Effector memory CD4-positive, alpha-beta T cell (primary cell): ENCODE measurements at places on chromosomes 3 and 15.

- no peak for DNase-seq
Measured at GRCh38 chr3:181757694-181758306, 46.1 kb downstream of the SOX2 start.

- no peak for DNase-seq
Measured at GRCh38 chr3:181264486-181264885, 274.9 kb upstream of the DNAJC19 start.

- DNase-seq = no peak
Measured at GRCh38 chr15:66862940-66863335, 160.9 kb downstream of the SMAD6 start.

- DNase-seq = no peak
Measured at GRCh38 chr3:186413615-186414415, 51.8 kb upstream of the DGKG start.

- no peak for DNase-seq
Measured at GRCh38 chr3:133162265-133162664, 124.1 kb downstream of the TMEM108 start.

GRCh38 chr3:74491874-74492273 lies 122.6 kb downstream of the CNTN3 start:
- no peak for DNase-seq

DNA sequence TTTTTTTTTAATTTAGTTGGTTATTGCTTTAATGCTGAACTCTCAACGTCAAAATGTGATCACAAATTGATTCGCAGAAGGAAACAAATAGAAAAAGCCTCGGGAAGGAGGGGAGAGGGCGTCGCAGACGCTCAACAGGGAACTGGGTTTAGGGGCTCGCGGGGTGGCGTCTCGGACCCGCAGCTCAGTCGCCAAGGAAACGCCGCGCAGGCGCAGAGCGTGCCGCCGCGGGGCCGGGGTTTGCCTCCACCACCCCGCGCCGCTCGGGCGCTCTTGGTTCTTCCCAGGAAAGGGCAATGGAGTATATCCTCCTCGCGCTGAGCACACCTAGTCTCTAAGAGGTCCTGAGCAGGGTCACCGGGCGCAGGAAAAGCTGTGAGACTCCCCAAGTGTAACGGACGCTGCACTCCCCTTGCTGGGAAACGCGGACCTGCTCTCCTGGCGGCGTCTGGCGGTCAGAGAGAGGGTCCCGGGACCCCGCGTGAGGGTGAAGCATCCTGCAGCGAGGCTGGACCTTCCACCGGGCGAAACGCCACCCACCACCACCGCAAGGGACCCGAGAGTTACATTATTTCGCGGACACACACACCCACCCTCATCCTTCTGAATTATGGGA lies 753 bp downstream of the PLCH1 start:
- no peak for DNase-seq

DNA sequence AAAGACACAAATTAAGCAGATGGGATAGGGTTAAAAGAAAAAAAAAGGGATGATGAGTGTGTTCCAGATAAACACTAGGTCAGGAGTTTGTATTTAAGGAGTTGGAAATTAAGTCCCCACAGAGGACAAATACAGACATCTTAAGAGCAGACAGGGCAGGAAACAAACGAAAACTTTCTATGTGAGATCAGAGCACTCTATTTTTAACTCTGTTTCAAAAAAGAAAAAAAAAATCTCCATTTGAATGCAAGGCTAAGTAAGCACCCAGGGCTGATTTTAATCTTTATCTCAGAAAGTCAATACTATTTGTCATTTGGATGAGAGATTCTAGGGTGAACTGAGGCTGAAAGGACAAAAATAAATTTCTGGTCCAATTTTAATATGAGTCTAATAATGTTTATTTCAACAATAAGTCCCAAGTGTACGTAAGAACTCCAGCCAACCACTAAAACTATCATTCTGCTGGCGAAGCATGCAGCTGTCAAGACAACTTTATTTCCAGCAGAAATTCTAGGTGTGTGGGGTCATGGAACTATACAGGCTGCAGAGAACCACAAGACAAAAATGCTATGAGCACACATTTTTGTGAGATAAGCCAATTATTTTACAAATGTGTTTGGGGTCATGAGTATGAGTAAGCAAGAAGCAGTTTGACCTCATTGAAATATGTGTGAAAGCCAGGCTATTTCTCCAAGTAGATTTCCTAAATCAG lies 186.1 kb downstream of the FMN1 start:
- DNase-seq = no peak

DNA sequence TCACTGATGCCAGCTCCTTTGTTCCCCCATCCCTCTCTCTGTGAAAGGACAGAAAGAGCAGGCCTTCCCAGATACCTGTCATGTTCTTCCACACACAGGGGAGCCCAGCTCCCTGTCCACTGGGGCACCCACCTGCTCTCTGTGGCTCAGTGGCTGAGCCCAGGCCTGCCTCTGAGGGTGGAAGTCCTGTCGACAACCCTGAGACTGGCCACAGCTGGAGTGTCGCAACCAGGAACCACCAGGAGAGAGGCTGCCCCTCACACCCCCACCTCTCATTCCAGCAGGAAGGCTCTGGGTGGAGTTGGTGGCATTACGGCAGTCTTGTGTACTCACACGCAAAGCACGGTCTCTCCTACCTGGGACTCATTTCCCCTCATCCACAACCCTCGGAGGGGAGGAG lies 66.3 kb downstream of the MEGF11 start:
- DNase-seq = no peak

GRCh38 chr15:38005953-38006808 lies 71.7 kb downstream of the TMCO5A start:
- DNase-seq = no peak

DNA sequence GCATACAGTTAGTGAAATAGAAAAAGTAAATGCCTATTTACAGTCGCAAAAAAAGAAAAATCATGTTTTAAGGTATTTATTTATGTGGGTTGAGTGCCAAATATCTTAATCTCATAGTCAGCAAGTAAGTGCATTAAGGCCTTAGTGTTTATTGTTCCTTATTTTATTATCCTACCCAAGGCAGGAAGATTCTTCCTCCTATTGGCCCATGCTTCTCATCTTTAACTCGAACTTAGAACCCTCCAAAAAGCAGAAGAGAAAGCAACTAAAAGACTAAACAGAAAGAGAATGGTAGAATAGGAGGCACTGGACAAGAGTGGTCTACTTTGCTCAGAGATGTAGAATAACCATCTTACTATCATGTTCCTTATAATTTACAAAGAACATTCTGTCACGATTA lies 7.5 kb downstream of the RFX7 start:
- no peak for DNase-seq

- DNase-seq = no peak
Measured at GRCh38 chr3:46946416-46946815, 30.1 kb downstream of the CCDC12 start.

GRCh38 chr3:10474847-10475246 lies 30.5 kb downstream of the ATP2B2 start:
- DNase-seq = no peak

- DNase-seq = no peak
Measured at GRCh38 chr3:49351521-49352011, 6.6 kb downstream of the GPX1 start.

GRCh38 chr3:66038726-66039589 lies at the start of gene MAGI1:
Gene MAGI1 (minus strand): TSS chr3:66038918. CDS start chr3:66038308, 610 bp downstream.
- DNase-seq = no peak

GRCh38 chr15:37130356-37130755 lies 30.0 kb upstream of the MEIS2 start:
- no peak for DNase-seq

GRCh38 chr3:65915477-65915876 lies 123.2 kb downstream of the MAGI1 start:
- no peak for DNase-seq
